Astrocyte (in vitro differentiated cells and primary cell): ENCODE measurements at places on chromosomes 1 and 21. TPM values are rescaled to one million over a fixed set of nuclear protein-coding genes. Genes with fewer than 3 reads are reported as not detected.
A peak's percentile ranks its signal among the peaks of the same experiment; 100 is the strongest.

DNA sequence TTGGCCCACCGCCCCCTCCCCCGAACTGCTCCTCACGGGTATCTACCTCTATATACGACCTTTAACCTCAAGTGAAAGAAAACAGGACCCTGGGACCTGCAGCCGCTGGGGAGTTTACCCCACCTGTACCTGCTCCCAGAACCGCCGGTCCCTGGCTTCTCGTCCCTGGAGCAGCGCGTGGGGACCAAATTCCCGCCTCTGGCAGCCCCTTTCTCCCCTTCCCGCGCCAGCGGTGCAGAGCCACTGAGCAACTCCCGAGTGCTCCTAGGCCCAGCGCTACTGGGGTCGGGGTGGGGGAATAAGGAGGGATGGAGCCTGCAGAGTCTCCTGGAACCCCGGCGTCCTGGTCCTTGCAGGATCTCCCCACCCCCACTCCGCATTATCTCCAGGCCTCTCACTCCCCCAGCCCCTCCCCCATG lies 1.6 kb downstream of the SYT6 start:
- DNase-seq = no peak

- no peak for DNase-seq
Observed at GRCh38 chr1:197666769-197667285, 108.5 kb downstream of the DENND1B start.

The B3GALNT2 gene
- total RNA-seq = 38.1 and 40.5 TPM in 2 replicates

- no peak for DNase-seq
Observed at GRCh38 chr1:155040358-155041093, 6.9 kb downstream of the DCST1 start.

DNA sequence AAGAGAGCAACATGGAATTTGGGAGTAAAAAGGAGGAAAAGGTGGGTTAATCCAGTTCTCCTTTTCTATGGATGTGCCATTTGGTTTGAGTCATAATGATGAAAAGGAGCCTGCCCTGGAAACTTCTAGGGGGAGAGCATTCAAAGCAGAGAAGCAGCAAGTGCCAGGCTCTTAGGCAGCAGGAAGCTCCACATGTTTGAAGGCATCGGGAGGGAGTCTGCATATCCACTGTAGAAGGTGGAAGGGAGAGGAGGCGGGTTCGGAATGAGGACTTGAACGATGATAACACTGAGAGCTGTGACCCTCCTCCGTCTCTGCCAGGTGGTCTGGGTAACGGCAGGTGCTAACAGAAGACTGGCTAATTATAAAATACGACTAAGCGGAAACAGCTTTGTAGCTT lies 128.2 kb downstream of the RYR2 start:
- no peak for DNase-seq

GRCh38 chr1:36984026-36984425 lies 50.3 kb downstream of the GRIK3 start:
- DNase-seq = no peak

The HJV gene
- not detected in 2 replicates for total RNA-seq

DNA sequence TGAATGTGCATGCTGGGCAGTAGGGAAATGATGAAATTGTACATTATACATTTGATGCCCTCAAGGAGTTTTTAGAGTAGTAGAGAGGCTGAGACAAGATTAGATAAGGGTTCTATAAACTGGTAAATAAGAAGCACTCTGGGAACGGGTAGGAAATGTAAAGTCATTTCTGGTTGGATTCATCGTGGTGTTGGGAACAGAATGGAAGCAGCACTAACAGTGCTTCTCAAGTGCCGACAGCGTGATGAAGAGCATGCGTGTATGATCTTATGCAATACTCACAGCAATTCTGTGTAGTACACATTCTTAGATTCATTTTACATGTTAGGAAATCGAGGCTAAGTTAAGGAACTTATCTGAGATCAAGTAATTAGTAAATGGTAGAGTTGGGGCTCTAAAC lies 45.9 kb downstream of the GPR88 start:
- no peak for DNase-seq

The EPHB2 gene
- total RNA-seq = 7.5 and 8.4 TPM in 2 replicates

DNA sequence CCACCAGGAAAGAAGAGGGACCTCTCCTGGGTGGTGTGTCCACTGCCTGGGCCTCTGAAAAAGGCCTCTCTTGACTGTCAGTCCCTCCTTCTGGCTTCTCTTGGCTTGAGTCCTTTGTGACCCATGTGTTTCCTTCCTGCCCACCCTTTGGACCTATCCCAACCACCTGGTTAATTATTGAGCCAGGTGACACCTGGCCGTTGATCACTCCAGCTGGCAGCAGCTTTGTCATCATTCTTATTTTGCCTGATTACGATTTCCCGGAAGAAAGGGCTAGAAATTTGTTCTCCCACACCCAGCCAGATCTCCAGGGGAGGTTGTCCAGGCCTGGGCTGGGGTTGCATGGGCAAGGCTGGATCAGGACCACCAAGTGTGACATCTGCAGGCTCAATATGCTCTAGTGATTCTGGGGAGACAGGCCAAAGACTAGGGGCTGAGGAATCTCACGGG lies 24.8 kb downstream of the CSF1 start:
- no peak for DNase-seq

The CD34 gene
- total RNA-seq = 0.29 and 0.45 TPM in 2 replicates

DNA sequence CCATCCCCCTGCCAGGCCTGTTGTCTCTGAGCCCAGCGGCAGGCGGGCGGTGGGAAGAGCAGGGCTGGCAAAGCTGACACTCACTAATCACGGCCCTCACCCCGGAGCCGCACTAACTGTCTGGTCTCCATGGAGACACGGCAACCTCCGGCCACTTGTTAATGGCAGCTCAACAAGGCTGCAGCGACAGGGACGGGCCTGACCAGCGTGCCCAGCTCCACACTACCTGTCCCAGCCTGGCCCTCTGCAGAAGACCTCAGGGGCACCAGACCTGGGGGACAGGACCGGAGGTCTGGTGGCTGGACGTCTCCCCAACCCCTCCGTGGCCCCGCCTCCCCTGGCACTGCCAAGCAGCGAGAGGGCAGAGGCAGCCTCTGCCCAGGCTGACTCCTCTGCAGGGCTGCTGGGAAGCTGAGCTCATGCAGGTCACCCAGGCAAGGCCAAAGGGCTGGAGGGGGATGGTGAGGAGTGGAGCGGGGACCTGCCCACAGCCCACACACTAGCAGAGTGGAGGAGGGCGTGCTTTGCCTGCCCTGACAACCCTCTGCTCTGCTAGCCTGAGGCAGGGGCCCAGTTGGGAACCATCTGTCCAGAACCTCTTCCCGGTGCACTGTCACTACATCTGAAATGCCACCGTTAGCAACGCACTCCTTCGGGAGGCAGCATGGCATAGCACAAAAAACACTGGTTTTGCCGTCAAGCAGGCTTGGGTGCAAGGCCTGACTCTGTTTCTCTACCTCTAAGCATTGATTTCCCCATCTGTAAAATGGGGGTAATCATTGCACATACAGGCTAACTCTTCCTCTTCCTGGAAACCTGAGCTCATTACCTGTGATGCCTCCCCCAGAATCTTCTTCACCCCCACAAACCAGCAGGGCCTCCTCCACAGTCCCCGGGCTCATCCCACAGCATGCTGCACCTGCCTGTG lies 29.6 kb upstream of the WASF2 start:
- DNase-seq = no peak

DNA sequence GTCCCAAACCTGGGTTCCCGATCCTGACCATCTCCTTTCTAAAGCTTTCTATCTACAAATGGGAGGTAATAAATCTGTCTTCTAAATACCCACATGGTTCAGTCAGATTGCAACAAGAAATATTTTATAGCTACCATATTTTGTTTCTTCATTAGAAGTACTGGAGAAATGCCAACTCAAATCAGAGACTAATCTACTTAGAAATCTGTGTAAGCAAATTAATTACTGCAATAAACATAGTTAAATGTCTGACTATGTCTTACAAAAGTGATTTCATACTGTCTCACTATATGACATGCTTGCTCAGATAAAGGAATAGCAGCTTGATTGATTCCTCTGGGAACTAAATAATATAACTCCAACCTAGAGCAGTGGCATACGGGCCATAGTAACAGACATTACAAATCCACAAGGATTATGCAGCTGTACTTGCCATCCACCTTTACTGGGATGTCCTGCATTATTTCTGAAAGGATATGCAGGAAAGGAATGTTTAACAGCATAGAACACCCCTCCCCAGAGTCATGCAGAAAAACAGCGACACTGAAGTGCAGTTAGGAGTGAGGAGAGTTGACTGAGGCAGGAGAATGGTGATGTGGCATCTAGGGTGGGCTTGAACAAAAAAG lies 80.3 kb downstream of the PCNX2 start:
- DNase-seq = no peak

GRCh38 chr1:99331636-99332035 lies 67.3 kb downstream of the PLPPR4 start:
- no peak for DNase-seq

The TFF2 gene
- not detected in 2 replicates for total RNA-seq

- DNase-seq = no peak
Observed at GRCh38 chr1:150973258-150973835, 1.3 kb downstream of the CERS2 start.

DNA sequence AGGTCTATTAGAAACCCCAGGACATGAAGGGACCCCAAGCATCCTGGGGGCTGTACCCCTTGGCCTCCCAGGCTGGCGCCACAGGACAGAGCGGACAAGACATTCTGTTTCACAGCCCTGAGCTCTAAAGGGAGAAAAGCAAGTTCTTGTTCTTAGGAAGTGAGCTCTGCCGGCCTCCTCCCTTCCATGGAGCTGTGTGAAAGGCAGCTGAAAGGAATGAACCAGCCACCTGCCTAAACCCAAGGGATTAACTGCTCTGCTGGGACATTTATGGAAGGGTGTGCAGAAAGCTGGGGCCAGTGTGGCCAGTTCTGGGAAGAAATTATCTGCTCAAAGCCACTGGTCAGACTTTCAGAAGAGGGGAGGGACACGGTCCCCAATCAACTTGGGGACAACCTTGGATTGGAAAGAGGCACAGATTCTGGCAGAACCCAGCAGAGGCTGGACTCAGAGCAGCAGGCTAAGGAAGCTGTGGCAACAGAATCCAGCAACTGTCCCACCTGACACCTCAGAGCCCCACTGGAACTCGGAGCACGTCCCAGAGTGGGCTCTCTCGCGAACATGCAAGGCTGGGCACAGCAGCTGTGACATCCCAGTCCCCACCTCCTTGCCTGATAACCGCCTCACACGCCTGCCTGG lies 2.1 kb downstream of the KLHL21 start:
- DNase-seq = no peak

- DNase-seq = peak; percentile 55
Observed at GRCh38 chr1:26730695-26731094, 34.9 kb downstream of the ARID1A start.

- no peak for DNase-seq
Observed at GRCh38 chr1:25018943-25019336, 88.9 kb upstream of the RUNX3 start.

DNA sequence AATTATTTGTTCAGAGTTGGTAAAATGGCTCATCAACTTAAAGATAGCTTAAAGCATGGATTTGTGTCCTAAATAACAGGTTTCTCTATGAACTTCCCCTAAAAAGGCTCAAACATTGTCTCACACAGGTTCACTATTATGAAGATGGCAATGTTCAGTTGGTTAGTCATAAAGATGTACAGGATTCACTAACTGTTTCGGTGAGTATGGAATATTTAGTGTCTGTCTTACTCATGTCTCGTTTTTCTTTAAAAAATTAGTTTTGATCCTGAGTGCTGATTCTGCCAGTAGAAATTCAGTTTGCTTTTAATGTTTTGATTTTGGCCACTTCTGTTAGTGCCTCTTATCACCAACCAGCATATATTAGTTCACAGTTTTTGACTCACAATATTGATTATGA lies 7.5 kb upstream of the MOV10 start:
- no peak for DNase-seq

DNA sequence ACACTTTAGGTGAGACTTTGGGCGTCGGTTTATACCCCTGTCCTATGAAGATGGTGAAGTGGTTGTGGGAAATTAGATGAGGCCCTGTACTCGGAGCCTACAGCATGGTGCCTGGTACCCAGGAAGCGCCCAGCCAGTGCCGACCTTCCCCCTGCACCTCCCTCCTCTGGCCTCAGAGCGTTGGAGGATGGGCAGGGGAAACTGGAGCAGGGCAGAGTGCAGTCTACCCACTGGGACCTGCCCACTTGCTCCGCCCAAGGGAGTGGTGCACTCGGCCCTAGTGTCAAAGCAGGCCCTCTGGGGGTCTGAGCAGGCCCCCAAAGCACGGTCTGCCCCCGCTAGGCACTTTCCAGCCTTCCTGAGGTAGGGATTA lies 13.0 kb upstream of the TTC22 start:
- DNase-seq = no peak

DNA sequence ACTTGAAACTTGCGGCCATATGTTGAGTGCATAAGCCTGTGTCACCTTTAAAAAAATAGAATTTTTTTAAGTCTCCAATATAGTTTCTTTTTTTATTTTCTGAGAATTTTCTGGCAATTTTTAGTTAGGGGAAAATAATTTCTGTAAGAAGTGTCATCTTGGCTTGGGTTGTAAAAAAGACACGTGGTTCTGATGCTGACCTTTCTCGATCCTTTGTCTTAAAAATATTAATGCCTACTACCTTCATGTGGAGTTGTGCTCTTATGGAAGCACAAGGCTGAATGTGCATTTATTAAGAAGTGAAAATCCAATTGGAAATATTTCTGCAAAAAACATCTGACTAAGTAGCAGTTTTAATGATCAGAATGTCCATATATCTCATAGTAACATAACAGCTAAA lies 3.5 kb downstream of the ELAVL4 start:
- DNase-seq = no peak

The LRRIQ3 gene
- total RNA-seq = 0.19 and 0.52 TPM in 2 replicates

GRCh38 chr1:7589080-7589735 lies 181.9 kb upstream of the VAMP3 start:
- DNase-seq = no peak

DNA sequence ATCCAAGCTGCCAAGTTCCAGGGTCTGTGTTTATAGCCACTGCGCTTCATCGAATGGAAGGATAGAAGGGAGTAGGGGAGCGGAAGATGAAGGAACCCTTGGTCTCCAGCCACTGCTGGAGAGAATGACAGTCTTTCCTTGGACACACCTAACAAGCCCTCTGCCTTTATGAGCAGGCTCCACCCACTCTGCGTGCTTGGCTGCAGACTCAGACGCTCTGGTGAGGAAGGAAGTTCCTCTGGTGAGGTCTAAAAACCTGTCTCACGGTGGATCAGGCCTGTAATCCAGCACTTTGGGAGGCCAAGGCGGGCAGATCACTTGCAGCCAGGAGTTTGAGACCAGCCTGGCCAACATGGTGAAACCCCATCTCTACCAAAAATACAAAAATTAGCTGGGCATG lies 55.4 kb downstream of the MATN1 start:
- DNase-seq = peak; percentile 16

DNA sequence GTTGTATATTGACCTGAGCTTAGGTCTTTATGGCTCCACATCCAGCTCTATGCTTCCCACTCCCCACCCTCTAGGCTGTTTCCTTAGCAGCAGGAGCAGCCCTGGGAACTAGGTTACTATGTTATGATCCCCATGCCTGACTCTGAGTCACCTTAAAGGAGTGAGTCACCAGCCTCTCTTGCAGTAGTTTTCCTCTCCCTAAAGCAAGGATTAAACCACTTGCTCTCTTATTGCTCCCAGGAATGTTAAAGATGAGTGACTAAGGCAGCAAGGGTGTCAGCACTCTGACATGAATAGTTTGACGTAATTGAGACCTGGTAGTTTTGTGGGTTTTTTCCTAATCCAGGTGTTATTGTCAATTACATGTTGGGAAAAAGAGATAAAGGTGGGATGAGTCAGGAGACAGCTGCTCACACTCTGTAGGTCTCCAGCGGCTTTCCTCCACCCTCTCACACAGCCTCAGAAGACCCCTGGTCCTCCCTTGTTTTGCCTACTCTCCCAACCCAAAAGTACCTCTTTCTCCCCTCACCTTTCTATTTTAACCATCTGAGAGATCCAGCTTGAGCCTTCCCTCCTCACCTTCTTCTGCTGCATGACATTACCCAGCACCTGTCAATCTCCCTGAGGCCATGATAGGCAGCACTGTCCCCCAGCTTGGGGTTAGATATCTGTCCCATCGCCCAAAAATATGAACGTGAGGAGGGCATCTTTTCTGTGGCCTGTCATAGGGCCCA lies 369.1 kb upstream of the VAMP3 start:
- DNase-seq = peak; percentile 100

The EPB41 gene
- total RNA-seq = 13.9 and 14.2 TPM in 2 replicates
